ENCODE measurements at places on chromosomes 16 and 17. TPM values are rescaled to one million over a fixed set of nuclear protein-coding genes. Genes with fewer than 3 reads are reported as not detected.

DNA sequence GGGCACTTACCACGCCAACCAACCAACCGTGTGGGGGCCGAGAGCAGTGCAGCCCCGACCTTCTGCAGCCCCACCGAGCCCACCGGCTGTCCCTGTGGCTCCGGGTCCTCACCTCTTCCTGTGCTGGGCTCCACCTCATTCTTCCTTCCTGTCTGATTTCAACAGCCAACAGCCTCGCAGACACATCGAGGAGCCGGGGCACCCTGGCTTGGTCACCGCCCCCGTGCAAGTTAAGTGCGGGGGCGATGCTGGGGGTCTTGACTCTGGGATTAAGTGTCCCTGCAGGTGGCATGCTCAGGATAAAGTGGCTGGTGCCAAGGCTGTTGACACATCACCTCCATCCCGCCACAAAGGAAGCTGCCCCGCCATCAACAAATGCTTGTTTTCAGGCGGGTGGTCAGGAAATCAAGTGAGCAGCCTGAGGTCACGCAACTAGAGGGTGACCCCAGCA is at the start of gene NLRC3:
Gene NLRC3, minus strand, starts transcription at position 102 of the 451 bp plus-strand sequence. CDS start 12,367 bp downstream, outside the sequence.
- no peak for DNase-seq

DNA sequence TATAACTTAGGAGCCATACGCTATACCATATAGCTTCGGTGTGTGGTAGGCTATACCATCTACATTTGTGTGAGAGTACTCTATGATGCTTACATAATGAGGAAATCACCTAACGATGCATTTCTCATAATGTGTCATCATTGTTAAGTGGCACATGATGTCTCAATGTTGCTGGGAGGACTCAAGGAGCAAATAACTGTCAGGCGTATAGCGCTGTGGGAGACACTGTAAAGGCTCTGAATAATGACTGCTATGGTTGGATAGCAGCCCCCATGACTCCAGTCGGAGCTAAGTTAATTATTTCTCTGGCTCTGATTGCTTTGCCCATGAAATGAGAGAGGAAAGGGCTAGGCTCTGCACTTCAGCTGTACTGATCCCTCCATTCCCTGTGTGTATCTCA is 197.2 kb downstream of the RGS9 start:
- no peak for DNase-seq

Gene RAB34
- 153 TPM for total RNA-seq

Gene HIC1
- total RNA-seq, result 0.39 TPM

Gene KRT28
- total RNA-seq, result not detected

GRCh38 chr16:29023279-29024277 is 38.7 kb downstream of the LAT start:
- DNase-seq, result no peak

DNA sequence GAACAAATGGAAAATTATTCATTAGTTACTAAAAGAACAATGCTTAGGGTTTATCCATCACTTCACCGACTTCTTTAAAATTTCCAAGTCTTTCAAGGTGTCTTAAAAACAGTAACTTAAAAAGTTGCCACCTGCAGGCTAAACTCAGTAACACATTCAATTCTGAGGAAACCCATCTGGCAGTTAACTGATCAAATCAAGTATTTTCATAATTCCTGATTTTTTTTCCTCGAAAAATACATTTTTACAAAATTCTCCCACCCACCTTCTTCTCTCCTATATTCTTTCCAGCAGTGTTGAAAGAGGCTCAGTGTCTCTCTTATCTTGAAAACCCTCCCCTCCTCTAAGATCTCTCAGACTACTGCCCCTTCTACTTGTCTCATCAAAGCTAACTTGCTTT is 29.9 kb downstream of the PARN start:
- no peak for DNase-seq

DNA sequence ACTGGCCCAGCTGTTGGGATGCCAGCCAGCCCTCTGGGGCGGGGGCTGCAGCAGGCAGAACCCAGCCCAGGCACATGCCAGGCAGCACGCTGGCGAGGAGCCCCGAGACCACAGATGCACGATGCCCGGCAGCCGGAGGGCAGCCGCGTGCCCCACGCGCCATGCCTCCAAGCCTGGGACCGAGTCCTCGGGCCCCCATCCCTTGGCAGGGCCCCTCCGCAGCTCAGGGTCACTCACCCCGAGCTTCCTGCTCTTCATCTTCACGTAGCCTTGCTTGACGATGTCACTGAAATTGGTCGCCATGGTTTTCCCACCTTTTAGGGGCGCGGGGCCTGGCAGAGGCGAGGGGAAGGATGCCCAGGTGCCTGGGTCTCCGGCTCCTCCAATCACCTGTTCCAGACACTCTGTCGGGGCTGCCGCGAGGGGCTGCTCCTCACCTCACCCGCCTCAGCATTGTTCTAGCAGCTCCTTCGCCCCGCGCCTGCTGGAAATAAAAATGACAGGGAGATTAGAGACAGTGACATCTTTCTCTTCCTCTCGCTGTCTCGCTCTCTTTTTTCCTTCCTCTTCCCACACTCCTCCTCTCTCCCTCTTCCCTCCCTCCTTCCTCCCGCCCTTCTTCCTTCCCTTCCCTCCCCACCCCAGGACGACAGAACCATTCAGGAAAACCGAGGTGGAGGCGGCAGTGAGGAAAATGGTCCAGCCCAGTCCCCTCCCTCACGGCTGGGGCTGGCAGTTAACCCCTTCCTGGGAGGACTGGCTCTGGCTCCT is 6.9 kb downstream of the DOK4 start:
- peak; percentile 75 for DNase-seq

GRCh38 chr16:85736921-85737320 is 14.0 kb downstream of the C16orf74 start:
- DNase-seq, result no peak

Gene PIPOX
- total RNA-seq, result 34.2 TPM

Gene SDR42E1
- 0.05 TPM for total RNA-seq

Gene TMEM204
- total RNA-seq, result 0.30 TPM

Gene ALKBH5
- total RNA-seq, result 111 TPM

Gene ACSM2A
- total RNA-seq, result not detected

Gene STX1B
- 19.9 TPM for total RNA-seq
